ENCODE measurements at places on chromosomes 7 and 10. TPM values are rescaled to one million over a fixed set of nuclear protein-coding genes. Genes with fewer than 3 reads are reported as not detected.

Gene CPA2
- total RNA-seq: not detected

Gene SFTPD
- 0.79 TPM for total RNA-seq

Gene PTPRN2
- total RNA-seq: 1.7 TPM

GRCh38 chr7:145696071-145696470 is 420.5 kb upstream of the CNTNAP2 start:
- no peak overlapping the region for H3K27ac ChIP-seq
- H3K4me3 ChIP-seq: no peak overlapping the region
- no peak for DNase-seq
- no peaks in the 10 kb centered on the region for H3K4me1 ChIP-seq
- no peaks in the 10 kb centered on the region for H3K36me3 ChIP-seq

- H3K36me3 ChIP-seq: no peaks in the 10 kb centered on the region
- H3K4me3 ChIP-seq: no peak overlapping the region
- no peak for DNase-seq
- no peaks in the 10 kb centered on the region for H3K27me3 ChIP-seq
These were observed 72.4 kb downstream of the ABCC2 start for GRCh38 chr10:99854860-99855259.
